IMR-90 (cell line): ENCODE measurements at places on chromosomes 1 and 21. TPM values are rescaled to one million over a fixed set of nuclear protein-coding genes. Genes with fewer than 3 reads are reported as not detected.

Gene PTPRC
- not detected in 2 replicates for total RNA-seq

Gene CD1D
- not detected in 2 replicates for total RNA-seq

Gene S100A16
- total RNA-seq = 201 and 226 TPM in 2 replicates

Gene XPR1
- total RNA-seq = 25.1 and 25.3 TPM in 2 replicates

Gene AMY1A
- total RNA-seq = not detected in 2 replicates

Gene CD5L
- not detected in 2 replicates for total RNA-seq

DNA sequence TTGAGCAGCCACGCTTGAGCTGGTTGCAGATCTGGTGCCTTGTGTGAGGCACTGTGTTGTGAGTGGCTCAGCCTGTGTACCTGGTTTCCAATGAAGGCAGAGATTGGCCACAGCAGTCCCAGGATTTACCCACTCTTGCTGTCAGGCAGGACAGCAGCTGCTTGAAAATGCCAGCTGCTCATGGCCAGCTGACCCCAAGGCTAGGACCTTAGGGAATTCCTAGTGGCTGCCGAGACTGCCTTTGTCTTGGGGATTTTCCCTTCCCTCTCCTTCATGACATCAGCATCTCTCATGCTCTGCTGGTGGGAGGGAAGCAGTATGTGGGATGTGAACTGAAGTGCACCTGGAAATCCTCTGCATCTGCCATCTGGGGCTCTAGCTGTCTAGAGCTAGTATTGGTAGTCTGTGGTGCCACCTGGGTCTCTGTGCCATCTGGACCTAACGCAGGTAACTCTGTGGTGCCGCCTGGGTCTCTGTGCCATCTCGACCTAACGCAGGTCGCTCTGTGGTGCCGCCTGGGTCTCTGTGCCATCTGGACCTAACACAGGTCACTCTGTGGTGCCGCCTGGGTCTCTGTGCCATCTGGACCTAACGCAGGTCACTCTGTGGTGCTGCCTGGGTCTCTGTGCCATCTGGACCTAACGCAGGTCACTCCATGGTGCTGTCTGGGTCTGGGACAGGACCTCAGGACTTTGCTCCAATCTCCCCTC lies 3.8 kb upstream of the LRRC47 start:
- DNase-seq = no peak

DNA sequence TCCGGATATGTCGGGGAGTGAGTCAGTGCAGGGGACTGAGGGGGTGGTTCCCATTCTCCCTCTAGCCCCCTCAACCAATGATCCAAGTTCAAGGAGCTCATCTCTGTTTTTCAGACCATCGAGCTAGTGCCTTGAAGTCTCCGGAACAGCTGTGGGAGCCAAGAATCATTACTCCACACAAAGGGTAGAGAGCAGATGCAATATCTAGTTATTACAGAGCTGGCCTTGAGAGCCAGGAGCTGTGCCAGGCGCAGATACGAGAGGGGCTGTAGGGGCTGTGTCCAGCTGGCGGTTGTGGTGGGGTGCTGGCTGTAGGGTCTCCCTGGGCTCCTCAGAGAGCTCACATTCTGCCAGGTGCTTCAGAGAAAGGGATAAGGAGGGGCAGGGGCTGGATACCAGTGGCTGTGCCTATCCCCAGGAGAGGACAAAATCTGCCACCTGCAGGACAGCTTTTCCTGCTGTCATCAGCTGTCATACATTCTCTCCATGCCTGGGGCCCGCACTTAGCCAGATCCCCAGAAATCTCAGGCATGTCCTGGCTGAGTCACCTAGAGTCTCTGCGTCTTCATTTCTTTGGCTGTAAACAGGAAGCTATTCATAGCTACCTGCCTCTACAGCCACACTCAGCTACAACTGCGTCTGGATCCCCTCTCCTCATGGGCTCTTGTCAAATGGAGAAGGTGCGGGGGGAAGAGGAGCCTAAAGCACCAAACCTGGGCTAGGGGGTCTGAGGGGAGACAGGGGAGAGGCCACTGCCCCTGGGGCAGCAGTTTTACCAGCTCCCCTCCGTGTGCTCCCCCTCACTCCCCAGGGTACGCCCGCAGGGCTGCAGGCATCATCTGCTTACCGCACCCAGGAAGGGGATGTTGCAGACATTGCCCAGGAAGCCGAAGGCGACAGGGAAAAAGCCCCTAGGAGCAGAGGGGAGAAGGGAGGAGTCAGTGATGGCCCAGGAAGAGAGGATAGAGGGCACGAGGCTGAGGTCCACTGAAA lies 2.4 kb upstream of the KISS1 start:
- peak; percentile 91 for DNase-seq

- no peak for DNase-seq
Measured at GRCh38 chr1:42949312-42950115, 9.2 kb downstream of the SLC2A1 start.

DNA sequence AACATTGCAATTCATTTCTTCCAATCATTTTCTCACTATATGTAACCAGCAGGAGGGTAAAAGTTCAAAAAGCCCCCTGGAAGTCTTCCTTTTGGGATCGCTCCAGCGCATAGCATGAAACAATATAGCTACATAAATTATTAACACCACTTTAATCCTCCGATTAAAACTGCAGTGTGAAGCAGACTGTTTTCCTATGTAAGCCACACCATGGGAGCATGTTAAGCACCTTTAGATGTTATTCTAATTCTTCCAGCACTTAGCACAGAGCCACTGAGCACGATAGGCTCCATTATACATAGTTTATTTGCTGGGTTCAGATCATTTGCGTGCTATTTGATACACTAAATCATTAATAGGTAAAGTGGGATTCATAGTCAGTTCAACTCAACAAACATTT lies 18.4 kb upstream of the GADD45A start:
- no peak for DNase-seq

DNA sequence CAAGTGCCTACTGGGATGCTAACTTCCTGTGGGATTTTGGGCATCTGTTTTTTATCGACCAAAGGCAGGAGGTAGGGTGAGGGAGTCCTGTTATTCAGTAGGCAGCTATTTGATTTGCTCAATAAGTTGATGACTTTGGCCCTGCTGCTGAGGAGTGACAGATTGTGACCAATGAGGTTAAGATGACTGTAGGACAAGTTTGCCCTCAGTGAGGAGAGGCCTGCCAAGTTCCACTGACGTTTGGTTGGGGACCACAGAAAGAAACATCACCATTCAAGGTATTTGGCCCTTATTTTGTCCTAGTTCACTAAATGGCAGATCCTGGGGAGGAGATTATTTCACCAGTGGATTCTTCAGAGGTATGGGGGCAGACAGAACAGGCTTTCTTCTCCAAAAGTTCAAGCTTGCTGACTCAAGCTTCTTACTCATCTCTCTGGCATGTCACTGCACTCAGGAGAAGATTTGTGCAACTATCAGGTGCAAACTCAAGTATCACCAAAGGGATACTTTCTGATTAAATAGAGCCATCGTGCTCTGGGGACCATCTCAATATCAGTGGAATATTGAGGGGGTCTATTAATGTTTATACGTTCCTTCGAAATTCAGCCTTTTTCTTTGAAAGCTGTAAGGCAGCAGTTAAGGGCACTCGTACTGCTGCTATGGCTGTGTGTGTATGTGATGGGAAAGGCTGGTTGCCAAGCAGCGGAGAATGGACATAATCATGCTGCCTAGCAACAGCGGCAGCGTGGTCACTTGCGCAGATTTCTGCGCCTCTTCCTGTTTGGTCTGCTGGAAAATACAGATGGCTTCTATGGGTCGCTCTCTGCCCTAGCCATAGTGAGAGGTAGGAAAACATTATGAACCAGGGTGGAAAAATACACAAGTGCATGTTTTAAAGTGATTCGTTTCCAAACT lies 78.7 kb downstream of the PBX1 start:
- DNase-seq = peak; percentile 84

DNA sequence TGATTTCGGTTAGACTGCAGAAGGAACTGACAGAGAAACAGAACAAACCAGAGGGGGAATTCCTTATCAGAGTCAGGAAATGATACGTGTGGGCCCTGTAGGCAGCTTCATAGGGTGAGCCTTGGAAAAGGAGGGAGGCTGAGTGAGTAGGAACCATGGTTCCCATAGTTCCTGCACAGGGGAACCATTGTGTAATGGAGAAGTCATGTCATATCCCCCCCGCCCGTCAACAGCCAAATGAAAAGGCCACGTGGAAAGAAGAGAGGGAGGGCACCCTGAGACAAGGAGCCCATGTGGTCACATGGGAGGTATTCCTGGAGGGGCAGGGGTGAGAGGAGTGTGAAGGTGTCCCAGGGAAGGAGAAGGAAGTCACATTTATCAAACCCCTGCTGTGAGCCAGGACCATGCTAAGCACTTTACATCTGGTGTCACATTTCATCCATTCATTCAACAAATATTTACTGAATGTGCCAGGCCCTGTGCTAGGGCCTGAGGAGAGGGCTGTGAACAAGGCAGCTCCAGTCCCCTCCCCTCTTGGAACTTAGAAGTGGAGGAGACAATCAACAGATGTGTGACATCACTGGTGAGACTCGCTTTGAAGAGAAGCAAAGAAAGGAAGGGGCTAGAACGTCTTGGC lies 15.7 kb upstream of the FGR start:
- peak; percentile 70 for DNase-seq

- DNase-seq = no peak
Measured at GRCh38 chr1:93698329-93699048, 16.9 kb upstream of the BCAR3 start.

DNA sequence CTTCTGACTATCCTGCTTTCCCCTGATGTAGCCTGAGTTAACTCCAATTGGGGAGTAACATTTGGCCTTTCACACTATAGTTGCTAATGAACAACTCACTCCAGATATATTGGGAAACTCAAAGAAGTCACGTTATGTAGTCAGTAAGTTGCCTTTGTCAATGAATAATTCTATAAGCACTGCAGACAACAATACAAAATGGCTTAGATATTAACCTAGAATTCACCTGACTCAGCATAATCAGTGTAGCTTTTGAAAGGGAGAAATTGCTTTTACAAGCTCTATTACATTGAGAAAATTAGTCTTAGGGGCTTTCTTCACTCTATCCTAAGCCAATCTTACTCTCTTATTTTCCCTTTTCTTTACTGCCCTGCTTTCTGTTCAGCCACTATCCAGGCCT lies 303.5 kb upstream of the NR5A2 start:
- DNase-seq = no peak

DNA sequence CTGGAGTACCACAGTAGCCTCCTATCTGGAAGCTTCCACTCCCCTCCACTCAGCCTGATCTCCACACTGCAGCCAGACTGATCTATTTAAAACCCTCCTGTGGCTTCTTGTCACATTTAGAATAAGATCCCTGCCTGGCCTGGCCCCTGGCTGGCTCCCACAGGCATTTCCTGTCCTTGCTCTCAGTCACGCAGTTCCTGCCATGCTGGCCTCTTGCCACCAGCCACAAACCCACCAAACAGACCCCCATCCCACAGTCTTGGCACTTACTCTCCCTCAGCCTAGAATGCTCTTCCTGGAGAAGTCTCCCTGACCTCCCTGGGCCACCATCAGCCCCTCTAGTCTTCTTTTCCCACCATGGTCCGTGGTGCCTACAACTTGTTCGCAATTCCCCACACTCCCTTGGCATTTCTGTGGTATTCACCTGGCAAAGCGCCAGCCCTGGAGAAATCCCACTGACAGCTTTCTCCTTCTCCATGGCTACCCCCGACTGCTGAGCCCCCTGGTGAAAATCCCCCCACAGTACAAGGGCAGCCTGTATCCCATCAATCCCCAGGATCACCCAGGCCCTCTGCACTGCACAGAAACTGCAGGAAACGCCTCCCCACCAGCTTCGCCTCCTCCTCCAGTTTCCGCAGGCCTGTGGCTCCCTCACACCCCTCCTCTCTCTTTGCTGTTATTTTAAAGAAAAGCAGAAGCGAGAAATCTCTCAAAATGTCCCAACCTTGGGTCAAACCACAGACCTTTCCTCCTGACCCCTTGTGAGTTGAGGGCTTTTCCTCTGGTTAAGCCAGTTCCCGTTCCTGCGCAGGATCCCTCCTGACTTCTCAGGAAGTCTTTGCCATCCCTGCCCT lies 94.5 kb downstream of the SYT2 start:
- peak; percentile 45 for DNase-seq

- peak; percentile 80 for DNase-seq
Measured at GRCh38 chr1:96465441-96465840, 256.1 kb upstream of the PTBP2 start.

DNA sequence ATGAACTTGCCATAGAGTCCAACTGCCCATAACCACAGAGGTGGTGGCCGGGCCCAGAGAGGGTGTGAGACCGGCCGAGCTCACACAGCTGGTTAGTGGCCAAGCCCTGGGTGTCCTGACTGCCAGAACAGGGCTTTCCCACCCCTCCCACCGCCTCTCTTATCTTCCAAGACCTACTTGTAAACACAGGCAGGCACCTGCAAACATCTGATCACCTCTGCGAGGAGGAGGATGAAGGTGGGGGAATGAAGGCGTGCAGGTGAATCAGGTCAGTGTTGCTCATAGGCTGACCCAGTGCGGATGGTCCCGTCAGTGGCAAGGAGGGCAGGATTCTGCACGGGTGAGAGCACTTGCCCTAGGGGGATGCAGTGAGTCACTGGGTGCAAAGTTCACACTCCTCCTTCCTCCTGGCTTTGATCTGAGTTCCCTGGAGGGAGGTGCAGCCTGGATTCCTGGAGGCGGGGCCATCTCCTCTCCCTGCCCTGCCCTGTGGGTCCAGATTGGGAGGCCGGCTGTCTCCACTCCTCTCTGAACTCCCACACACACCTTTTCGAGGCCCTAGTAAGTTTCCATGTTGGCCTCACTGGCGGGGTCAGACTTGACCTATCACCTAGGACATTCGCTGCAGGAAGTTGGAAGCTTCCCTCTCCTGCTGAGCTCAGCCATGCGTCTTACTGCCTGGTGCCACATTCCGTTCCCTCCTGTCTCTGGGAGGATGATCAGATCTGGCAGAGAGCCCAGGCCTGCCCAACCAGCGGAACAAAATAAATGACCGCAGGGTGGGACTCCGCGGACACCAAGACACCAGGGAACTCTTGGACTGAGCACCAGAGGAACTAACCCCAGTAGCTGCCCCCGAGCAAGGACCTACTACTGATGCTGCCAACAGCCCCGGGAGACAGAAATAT lies 7.3 kb downstream of the UQCRHL start:
- peak; percentile 31 for DNase-seq

DNA sequence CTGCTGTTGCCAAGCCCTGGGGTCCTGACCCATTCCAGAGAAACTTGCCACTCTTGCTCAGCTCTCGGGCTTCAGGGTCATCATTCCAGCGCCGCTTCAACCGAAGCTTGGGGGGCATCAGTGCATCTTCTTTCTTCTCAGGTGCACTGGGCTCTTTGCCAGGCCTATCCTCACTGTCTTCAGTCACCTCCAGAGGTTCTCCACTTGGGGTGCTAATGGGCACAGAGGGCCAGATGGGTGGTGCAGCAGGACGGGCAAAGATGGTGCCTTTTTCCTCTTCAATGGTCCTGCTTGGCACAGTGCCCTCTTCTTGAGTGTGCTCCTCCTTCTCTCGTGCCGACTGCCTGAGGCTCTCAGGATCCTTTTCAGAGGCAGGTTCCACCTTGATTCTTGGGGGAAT lies 13.3 kb downstream of the ETV3 start:
- no peak for DNase-seq

GRCh38 chr1:46364612-46365011 lies 24.0 kb downstream of the NSUN4 start:
- DNase-seq = peak; percentile 45

- no peak for DNase-seq
Measured at GRCh38 chr1:28718166-28718565, 18.6 kb upstream of the YTHDF2 start.

DNA sequence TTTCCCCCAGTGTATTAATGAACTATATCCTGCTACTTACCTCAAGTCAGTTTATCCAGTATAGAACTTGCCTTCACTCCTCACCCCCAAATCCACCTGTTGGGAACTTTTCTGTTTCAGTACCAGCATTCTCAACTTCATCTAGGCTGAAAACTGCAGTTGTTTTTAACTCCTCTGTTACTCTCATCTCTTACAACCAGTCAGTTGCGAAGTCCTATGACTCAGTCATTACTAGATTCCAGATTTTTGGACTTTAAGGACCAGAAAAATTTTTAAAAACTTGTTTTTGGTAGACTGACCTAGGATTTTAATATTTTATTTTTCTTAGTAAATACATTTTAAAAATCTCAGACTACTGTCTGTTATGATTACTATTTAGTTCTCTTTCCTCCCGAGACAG lies 8.1 kb downstream of the GNAI3 start:
- peak; percentile 40 for DNase-seq
